ENCODE measurements at places on chromosomes 12 and 14. TPM values are rescaled to one million over a fixed set of nuclear protein-coding genes. Genes with fewer than 3 reads are reported as not detected.

The BMAL2 gene
- 20.4 TPM for polyA plus RNA-seq

The NTN4 gene
- polyA plus RNA-seq = 3.7 TPM

The INTS13 gene
- 37.2 TPM for polyA plus RNA-seq

The KRT72 gene
- polyA plus RNA-seq = not detected

The SOX5 gene
- 0.09 TPM for polyA plus RNA-seq

The AMDHD1 gene
- 0.12 TPM for polyA plus RNA-seq

The AGAP2 gene
- polyA plus RNA-seq = 0.65 TPM

The KLRC1 gene
- not detected for polyA plus RNA-seq

The KRT83 gene
- polyA plus RNA-seq = not detected

The KCNMB4 gene
- 0.20 TPM for polyA plus RNA-seq

The LUM gene
- polyA plus RNA-seq = 0.06 TPM

The NRL gene
- polyA plus RNA-seq = 0.46 TPM

The PMCH gene
- not detected for polyA plus RNA-seq

The CCDC91 gene
- 10.2 TPM for polyA plus RNA-seq

The C1S gene
- polyA plus RNA-seq = 0.97 TPM

The TPPP2 gene
- not detected for polyA plus RNA-seq

The MYL6 gene
- 3,288 TPM for polyA plus RNA-seq

The GARIN6 gene
- not detected for polyA plus RNA-seq

The TAS2R13 gene
- not detected for polyA plus RNA-seq

The HOXC10 gene
- 32.0 TPM for polyA plus RNA-seq

The PLCZ1 gene
- not detected for polyA plus RNA-seq

The SIX4 gene
- polyA plus RNA-seq = 2.6 TPM

The BCL7A gene
- polyA plus RNA-seq = 5.4 TPM

The SPTB gene
- polyA plus RNA-seq = 0.16 TPM

The CPNE6 gene
- not detected for polyA plus RNA-seq

The HCAR1 gene
- not detected for polyA plus RNA-seq

The GEMIN2 gene
- 17.2 TPM for polyA plus RNA-seq

The SRRM4 gene
- not detected for polyA plus RNA-seq

The MGST1 gene
- 183 TPM for polyA plus RNA-seq

The LHX5 gene
- polyA plus RNA-seq = 0.31 TPM

The C12orf50 gene
- not detected for polyA plus RNA-seq

The MGAT4C gene
- polyA plus RNA-seq = not detected

The ASCL4 gene
- polyA plus RNA-seq = not detected

The AP4S1 gene
- polyA plus RNA-seq = 5.1 TPM

The C12orf56 gene
- polyA plus RNA-seq = 0.13 TPM

The CFAP251 gene
- polyA plus RNA-seq = 48.0 TPM
